GM12891 (cell line): ENCODE measurements at places on chromosomes 1 and 21.

DNA sequence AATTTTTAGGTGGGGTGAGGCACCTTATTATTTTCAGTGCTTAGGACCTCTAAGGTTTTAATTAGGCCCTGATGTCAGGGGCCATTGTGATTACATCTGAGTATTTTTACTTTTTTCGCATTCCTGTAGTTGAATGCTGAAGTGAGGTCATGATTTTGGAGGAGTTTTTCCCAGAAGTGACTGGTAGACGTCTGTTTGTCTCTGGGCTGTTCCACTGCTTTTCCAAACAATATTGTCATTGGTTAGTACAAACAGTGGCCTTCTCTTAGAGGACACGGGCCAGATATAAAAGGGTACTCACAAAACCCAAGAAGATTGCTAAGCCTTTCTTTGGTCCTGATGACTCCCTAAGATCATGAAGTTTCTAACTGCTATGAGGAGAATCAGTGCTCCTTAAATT, 7.6 kb upstream of the RASAL2 start:
- no peak for DNase-seq

- no peak for DNase-seq
Measured at GRCh38 chr1:27727126-27727525, 1.4 kb downstream of the FAM76A start.

- no peak for DNase-seq
Measured at GRCh38 chr1:210541680-210542358, 213.1 kb downstream of the HHAT start.

DNA sequence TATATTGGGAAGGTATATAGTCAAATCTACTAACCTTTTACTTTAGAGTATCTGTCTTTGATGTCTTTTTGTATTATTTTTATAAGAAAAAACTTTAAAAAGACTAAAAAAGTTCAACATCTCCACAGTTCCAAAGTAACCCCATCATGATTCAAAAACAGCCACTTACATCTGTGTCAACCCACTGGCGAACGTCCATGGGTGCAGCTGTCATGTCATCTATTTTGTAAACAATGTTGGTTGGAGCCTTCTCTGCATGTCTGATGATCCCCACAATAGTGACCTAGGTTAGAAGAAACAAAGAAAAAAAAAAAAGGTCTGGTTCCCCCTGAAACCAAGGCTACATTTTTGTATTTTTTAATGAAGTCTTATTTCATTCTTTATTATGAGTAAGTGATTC, 28.0 kb upstream of the SMPDL3B start:
- DNase-seq: no peak

GRCh38 chr1:25890239-25891034, 14.9 kb upstream of the PAQR7 start:
- DNase-seq: no peak

GRCh38 chr1:46517932-46518498, 28.4 kb downstream of the DMBX1 start:
- no peak for DNase-seq

DNA sequence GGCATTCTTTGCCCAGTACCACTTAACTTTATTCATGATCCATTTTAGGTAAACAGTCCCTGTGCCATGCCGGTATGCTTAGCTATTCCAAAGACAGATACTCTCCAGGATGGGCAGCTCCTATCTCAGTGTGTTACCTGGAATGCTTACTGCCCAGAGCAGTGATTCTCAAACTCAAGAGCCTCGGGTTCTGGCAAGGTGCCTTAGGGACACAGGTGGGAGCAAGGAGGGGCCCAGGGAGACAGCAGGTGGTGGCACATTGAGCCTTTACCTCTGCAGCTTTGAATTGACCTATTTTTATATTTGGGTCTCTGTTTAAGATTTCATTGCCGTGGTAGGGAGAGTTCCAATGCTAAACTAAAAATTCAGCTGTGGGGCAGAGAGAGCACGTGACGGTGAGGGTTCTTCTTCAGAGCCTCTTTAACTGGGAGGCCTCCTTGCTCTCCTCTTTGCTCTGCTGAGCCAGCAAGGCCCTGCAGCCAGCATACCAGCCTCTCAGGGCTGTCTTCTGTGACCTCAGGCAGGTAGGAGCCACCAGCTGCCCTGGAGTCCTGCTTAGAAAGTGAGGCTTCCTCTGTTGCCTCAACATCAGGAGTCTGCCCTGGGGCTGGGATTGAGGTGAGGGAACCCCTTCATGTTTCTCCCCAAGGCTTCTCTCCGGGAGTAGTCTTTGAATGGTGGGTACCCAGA, 20.2 kb downstream of the PHGDH start:
- DNase-seq: no peak

GRCh38 chr1:65002156-65002507, 35.8 kb upstream of the JAK1 start:
- DNase-seq: no peak
